Activated B cell treated with CpG ODN at 0.5 μM for 24 hours (primary cell): ENCODE measurements at places on chromosomes 6 and 20. TPM values are rescaled to one million over a fixed set of nuclear protein-coding genes. Genes with fewer than 3 reads are reported as not detected.

DNA sequence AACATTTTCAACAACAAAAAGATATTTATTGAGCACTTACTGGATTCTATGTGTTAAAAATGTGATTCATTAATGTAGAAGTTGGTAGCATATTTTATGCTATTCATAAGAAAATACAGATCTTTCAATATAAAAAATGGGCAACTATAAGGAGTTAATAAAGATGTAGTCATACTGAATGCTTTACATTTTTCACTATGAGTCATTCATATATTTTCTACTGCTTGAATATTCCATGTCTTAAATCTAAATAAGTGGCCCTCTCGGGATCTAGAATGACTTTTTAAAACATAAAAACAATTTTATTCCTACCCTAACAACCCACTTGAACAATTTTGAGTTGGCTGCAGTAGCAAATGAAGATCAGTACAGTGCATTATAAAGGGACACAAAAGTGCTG, 362.1 kb downstream of the PHF3 start:
- no peaks in the 10 kb centered on the region for H3K4me1 ChIP-seq
- H3K36me3 ChIP-seq = no peaks in the 10 kb centered on the region
- no peak overlapping the region for H3K27ac ChIP-seq
- DNase-seq = no peak

DNA sequence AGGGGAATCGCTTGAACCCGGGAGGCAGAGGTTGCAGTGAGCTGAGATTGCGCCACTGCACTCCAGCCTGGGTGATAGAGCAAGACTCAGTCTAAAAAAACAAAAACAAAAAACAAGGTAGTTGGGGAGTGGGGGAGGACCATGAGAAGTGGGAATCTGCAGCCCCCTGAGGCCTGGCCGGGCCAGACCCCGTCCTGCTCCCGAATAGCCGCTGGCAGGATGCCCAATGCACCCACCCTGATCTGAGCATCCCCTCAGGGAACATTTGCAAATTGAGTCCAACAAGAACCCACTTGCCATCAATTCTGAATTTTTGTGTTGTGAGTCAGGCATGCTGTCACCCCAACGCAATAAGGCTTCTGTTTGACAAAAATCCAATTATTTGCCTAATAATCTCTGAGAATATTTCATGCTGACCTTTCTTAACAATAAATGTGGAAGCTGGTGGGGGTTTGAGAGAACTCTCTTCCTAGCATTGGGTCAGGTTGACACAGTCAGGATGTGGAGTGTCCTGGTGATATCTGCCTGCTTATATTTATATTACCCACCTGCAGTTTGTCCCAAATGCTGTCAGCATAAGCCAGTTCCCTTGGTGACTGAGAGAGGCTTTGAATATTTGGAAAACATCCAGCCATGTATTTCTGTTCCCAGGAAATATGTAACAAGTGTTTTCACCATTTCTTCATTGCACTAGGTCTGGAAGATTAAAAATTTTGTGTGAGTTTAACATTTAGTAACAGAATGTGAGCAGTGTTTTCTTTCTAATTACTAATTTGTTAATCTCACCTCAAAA, 28.4 kb upstream of the FRMD1 start:
- no peaks in the 10 kb centered on the region for H3K36me3 ChIP-seq
- no peaks in the 10 kb centered on the region for H3K4me1 ChIP-seq
- no peak overlapping the region for H3K27ac ChIP-seq
- no peak for DNase-seq
- no peak overlapping the region for H3K4me3 ChIP-seq

DNA sequence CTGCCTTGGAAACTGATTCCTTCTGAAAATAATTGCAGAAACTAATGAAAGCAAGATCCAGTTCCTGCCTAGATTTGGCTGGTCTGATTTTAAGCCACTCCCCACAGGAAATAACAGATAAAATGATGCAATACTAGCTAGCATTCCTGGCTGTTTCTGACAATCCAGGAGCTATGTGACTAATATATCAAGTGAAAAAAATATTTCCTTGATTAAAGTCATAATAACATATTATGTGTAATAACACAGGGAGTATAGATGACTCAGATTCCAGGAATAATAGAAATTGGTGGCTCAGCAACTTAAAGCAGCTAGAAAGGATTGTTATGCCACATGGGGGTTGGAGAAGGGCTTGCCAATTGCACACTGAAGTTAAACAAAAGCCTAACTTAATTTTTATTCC, 182.7 kb upstream of the SALL4 start:
- H3K4me3 ChIP-seq = no peak overlapping the region
- no peak overlapping the region for H3K27ac ChIP-seq
- H3K36me3 ChIP-seq = no peaks in the 10 kb centered on the region
- H3K4me1 ChIP-seq = no peaks in the 10 kb centered on the region
- no peaks in the 10 kb centered on the region for H3K27me3 ChIP-seq
- DNase-seq = no peak

MOG gene
- not detected in 2 replicates for total RNA-seq

MAS1L gene
- not detected in 2 replicates for total RNA-seq
